C1 segment of cervical spinal cord (tissue), 14 donors: ENCODE measurements at places on chromosomes 1 and 21.

DNA sequence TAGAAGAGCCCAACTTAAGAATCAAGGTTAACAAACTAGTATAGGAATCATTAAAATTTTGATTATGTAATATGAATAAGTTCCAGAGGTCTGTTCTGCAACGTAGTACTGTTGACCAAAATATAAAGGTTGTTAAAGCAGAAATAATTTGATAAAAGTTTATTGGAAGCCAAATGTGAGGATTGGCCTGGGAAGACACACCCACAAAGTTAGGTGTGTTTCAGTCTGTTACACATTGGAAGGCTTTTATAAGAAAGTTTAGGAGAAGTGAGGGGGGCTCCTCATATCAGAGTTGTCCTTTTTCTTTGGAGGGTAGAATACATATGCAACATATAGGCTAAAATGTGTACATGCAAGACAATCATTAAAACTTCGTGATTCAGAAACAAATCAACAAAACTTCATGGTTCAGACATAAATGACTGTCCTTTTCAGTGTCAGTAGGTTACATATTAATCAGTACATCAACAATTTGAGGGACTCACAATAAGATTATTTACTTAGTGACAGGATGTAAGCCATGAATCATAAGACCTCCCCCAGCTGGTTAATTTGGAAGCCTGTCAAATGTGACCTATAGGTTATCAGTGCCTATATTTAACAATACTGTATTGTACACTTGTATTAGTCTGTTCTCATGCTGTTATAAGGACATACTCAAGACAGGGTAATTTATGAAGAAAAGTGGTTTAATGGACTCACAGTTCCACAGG lies 245.0 kb upstream of the B3GALT2 start:
- no peak for DNase-seq

GRCh38 chr1:78958711-78959110 lies 47.8 kb downstream of the ADGRL4 start:
- DNase-seq, result no peak

GRCh38 chr1:197076585-197076984 lies 9.5 kb upstream of the F13B start:
- no peak for DNase-seq

DNA sequence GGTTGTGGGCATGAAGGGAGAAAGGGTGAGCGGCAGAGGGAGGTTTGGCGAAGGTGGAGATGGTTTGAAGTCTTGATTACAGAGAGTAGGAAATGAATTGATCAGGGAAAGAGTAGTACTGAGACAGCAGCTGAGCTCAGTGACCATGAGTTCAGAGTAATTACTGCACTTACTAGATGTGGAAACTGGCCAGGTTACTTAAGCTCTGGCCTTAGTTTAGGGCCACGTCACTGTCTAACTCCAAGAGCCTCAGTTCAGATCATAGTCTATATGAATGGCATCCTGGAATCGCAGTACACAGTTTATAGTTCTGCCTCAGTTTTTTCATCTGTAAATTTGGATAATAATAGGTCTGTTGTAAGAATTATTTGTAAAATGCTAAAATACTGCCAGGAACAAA lies 78.1 kb downstream of the KCTD3 start:
- DNase-seq, result no peak

GRCh38 chr1:111587509-111588174 lies 31.9 kb upstream of the RAP1A start:
- no peak for DNase-seq

- DNase-seq, result no peak
Measured at GRCh38 chr21:41367945-41368734, 6.3 kb downstream of the MX2 start.

DNA sequence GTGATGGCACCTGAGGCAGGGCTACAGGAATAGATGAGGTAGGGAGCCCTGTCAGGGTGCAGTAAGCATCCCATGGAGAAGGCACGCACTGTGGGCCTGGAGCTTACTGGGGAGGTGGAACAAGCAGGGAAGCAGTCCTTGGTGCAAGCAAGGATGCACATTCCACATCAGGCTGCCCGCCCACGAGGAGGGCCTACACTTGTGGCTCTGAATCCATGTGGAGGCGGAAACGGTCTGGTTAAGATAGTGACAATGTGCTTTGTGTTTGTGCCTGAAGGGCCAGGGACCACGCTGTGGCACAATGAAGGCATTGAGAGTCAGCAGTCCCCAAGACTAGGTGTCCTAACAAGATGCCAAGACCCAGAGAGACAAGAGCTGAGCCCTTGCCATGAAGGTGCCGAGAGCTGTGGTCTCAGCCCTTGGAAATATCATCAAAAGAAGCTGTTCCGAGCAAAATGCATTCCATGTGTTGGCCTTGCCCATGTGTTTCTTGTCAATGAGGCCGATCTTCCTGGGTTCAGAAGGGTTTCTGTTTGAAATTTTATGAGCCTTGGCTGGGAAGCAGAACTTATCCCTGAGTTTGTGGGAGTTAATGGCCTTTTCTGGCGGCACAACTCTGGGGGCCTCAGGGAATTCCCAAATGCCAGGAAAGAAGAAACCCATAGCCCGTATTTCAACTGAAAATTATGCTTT lies 111.9 kb downstream of the NGF start:
- DNase-seq, result no peak

DNA sequence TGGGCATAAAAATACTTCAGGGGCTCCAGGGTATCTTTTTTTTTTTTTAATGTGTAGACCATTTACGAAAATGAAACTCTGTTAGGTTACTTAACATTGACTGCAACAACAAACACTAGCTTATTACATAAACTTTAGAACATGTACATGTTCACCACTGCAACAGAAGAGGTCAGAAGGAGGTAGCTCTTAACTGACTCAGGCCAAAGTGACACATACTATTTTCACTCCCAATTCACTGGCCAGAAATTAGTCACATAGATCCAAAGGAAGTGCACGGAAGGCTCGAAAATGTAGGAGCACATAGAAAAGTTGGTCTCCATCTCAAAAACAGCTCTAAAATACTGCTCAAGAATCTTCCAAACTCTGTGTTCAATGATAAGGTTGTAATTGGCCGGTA lies 107.2 kb downstream of the AKT3 start:
- no peak for DNase-seq

GRCh38 chr1:219790834-219791615 lies 137.3 kb downstream of the SLC30A10 start:
- DNase-seq, result no peak

- no peak for DNase-seq
Measured at GRCh38 chr1:119286587-119287181, 81.9 kb upstream of the HAO2 start.

DNA sequence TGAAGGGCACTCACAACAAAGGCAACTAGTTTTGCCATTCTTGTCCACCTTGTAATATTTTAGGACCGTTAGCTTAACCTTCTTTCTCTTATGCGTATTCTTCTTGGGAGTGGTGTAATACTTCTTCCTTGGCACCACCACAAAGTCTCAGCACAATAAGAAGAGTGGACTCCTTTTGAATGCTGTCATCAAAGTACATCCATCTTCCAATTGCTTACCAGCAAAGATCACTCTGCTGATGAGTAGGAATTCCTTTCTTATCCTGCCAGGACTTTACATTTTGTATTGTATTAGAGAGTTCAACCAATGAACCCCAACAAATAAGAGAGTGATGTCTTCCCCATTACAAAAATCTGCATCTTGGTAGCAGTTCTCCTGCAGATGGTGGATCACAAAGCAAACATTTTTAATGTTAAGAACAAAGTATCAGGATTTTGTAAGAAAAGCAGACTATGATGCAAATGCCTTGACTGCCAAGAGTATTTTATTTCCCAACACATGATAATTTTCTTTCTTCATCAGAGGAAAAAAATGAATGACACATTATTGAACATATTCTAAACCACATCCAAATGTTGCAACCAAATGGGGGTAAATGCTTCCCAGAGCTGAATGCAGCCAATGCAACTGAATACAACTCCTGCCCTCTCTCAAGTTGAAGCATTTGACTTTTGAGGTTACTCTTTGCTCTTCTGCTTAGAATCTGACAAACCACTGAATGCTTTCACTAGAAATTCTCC lies 5.1 kb upstream of the ARNT start:
- DNase-seq, result no peak

DNA sequence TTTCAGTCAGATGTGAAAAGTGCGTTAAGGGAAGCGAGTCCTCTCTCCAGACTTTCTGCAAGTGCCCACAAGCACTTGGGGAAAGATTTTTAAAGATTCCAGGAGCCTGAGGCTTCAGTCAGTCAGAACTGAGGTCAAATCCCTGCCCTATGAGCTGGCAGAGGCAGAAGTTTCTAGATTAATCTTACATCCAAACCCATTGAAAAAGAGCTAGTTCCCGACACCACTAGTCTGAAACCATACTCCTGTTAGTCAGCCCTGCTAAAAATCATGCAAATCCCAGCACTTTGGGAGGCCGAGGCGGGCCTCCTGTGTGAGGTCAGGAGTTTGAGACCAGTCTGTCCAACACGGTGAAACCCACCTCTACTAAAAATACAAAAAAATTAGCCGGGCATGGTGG lies 21.0 kb downstream of the RSPH1 start:
- no peak for DNase-seq

DNA sequence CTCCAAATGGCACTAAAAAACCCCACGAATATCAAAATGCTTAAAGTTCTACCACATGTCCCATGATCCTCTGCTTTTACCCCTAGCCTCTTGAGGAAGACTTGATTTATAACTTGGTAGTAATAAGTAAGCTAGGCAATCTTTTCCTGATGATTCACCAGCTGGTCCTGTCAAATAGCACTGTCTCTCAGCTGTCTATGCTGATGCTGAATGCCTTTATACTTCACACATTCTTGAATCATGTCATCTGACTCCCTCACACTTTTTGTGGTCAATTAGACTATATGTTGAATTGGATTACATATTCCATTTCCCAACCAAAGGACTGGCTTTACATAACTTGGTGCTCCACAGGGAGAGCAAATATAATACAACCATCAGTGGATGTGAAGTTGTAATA lies 16.6 kb downstream of the C21orf91 start:
- no peak for DNase-seq
